KG1 (cell line): ENCODE measurements at places on chromosomes 16 and 17.

- DNase-seq = no peak
These were observed 22.4 kb downstream of the NDEL1 start for GRCh38 chr17:8458128-8458527.

- no peak for DNase-seq
These were observed at the start of gene HOXB13 for GRCh38 chr17:48728232-48729231. Gene HOXB13, minus strand, starts transcription at chr17:48728750. Its CDS starts 157 bp downstream, at chr17:48728593.

- DNase-seq = no peak
These were observed 72.1 kb upstream of the HNF1B start for GRCh38 chr17:37816950-37817349.

DNA sequence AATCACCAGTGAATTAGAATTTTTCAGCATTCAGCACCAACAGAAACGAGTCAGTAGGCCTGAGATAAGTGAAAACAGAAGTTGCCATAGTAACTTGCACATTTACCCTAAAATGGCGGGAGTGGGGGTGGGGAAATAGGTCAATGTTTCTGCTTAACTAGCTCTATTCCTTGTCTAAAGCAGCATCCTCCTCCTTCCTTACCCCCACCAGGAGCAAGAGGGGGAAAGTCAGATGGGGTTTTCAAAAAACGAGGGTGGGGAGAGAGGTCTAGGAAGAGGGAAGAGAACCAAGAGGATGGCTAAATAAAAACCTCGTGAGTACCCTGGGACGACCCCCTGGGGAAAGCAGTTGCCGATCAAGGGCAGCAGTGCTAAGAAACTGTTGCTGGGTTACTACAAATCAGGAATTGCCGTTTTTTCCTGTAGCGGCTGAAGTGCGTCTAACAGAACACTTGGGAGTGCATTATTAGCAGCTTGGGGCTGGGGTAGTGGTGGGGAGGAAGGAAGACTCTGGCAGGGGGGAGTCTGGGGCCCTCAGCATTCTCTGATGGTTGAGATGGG lies 34.4 kb upstream of the MNT start:
- DNase-seq = no peak

DNA sequence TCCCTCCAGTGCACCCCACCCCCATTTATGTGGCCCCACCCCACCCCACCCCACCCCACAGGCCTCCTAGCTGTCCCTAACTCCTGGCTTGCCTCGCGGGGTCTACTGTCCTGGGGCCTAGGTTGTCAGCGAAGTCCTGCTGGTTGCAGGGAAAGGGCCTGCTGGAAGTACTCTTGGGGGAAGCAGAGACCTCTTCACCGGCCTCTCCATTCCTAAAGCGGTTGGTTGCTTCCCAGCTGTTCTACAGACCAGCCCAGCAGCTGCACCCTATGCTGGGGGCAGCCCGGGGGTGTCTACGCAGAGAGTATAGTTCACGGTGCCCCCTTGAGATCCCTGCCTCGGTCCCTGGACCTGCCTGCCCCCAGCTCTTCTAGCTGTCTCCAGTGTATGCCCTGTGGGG lies 56.2 kb downstream of the BAIAP2 start:
- DNase-seq = no peak

- DNase-seq = no peak
These were observed 4.5 kb downstream of the PMP22 start for GRCh38 chr17:15260376-15261257.

DNA sequence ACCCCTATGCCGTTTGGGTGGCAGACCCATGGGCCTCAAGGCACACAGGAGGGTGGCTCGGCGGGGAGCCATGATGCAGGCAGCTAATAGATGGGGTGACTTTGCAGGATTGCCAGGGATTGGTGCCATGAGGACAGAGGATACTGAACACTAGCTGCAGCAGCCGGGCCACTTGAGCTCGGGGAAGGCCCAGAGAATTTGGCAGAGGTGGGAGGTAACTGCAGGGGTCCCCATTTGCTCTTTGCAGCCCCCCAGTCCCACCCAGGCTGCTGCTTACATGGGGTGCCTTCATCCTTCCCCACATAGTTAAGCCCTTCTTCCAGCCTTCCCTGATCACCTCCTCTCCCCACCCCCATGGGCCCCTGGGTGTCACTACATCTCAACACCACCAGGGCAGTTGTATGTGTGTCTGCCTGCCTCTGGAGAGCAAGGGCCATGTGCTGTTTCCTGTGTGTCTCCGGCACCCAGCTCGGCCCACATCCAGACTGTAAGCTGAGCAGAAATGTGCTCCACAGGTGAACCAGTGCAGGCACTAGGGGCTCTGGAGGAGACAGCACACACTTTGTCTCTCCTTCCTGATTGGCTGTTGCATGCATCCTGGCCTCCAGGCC lies 52.0 kb downstream of the SREBF1 start:
- DNase-seq = no peak

DNA sequence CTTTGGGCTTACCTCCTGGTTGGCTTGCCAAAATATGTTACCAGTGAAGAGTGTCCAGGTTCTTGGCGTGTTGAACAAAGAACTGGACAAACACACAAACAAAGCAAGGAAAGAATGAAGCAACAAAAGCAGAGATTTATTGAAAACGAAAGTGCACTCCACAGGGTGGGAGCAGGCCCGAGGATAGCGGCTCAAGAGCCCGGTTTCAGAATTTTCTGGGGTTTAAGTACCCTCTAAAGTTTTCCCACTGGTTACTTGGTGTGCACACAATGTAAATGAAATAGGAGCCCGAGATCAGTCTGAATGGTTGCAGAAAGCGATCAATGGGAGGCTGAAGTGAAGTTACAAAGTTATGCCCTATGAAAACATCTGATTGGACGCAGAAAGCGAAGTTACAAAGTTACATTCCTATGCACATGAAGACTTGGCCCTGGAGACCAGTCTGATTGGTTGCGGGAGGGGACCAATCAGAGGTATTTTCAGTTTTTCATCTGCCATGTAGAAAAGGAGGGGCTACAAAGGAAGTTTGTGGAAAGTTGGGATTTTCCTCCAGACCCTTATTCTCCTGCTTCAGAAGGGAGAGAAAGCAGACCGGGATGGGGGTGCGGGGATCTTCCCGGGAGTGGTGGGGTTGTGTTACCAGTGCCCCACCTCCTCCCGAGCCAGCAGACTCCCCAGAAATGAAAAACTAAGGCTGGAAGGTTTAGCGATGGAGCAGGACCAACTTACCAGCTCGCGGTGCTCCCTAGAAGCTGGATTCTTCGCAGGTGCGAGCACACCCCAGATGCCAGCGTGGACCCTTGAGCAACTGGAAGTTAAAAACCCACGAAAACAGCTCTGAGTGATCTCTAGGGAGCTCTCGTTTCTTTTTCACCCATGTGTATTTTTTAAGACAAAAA lies at the start of gene SLFN12:
Gene SLFN12 (minus strand): TSS at position 325 of the 899 bp plus-strand sequence. CDS start 9,472 bp downstream, outside the sequence.
- DNase-seq = no peak

DNA sequence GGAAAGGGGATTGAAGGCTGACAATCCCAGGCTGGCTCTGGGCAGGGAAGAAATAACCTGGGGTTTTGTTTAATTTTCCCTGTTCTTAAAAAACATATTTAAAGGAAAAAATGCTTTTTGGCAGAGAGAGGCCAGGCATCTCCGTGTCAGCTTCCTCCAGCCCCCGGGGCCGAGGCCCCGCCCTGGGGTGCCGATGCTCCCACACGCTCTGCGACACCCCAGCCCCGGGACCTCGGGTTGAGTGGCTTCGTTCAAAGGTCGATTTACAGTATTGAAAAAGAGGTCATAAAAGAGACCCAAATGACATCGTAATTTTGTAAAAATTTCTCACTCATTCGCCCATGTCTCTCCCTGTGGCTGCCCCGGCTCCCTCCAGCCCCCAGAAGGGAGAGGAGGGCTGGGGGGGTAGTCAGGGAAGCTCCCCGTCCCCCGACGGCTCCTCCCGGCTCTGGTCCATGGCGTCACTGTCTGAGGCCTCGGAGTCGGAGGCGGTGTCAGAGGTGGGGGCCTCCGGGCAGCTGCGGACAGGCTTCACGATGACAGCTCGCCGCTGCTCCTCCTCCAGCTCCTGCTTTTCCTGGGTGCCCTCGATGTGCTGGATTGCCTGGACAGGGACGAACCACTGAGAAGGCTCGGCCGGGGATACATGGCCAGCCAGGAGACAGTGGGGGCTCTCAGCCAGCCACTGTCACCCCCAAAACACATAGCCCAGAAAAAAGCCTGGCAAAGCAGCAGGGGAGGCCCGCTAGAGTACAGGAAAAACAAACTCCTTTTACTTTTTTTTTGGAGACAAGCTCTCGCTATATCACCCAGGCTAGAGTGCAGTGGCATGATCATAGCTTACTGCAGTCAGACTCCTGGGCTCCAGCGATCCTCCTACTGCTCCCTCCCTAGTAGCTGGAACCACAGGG lies 14.9 kb downstream of the TFAP4 start:
- no peak for DNase-seq

DNA sequence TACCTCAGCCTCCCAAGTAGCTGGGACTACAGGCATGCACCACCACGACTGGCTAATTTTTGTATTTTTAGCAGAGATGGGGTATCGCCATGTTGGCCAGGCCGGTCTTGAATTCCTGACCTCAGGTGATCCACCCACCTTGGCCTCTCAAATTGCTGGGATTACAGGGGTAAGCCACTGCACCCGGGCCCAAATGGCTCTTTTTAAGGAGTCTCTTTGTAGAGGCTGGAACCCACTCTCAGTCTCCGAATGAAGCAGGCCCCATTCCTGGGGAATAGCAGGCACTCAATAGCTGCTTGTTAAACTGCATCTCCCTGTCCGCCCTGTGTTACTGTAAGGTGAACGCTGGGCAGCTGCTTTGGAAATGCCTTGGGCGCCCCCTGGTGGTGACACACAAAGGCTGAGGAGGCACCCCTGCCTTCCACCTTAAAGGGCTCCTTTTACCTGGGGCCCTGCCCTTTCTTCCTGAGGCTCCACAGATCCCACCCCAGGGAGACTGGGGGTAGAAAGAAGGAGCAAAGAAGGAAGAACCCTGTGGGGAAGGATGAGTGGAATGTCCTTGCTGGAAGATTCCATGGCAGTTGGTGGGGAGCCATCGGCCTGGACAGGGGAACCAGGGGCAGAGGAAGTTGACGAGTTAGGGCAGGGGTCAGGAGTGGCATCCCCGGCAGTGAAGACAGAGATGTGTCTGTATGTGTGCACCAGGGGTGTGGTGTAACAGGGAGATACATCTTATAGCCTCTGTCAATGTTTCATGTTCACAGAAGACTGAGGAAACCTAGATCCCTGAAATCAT lies 6.1 kb upstream of the SP2 start:
- peak; percentile 35 for DNase-seq

GRCh38 chr17:3197219-3197618 lies at the start of gene OR1A2:
Gene OR1A2, plus strand, starts transcription at chr17:3197519. Its CDS starts 0 bp downstream, at chr17:3197519.
- DNase-seq = no peak

GRCh38 chr17:76408037-76408849 lies 23.8 kb downstream of the SPHK1 start:
- peak; percentile 31 for DNase-seq

DNA sequence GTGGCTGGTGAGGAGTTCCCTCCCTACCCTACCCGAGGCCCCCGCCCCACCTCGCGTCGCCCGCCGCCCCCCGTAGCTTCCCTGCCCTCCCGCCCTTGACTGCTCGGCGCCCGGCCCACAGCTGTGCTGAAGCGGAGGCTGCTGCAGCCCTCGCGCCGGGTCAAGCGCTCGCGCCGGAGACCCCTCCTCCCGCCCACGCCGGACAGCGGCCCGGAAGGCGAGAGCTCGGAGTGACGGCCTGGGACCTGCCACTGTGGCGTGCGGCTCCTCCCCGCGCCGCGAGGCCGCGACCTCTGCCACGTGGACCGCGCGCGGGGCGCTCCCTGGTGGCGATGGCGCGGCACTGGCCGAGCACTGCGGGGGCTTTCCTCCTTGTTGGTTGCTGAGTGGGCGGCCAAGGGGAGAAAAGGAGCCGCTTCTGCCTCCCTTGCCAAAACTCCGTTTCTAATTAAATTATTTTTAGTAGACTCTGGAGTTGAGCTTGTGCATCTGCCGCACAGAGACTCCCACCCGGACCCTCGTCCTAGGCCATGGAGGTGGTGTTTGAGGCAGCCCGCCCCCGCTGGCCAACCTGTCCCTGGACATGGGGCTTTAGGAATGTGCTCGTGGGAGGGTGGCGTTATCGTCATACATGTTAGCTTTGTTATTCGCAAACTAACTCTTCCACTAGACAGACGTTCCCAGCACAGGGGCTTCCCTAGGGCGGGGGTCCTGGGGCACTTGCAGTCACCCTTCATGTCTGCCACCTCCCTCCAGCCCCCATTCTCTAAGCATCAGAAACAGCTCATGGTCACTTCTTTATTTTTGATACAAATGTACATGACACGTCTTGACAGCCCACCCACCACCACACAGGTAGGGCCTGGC lies 4.4 kb downstream of the TP53I13 start:
- DNase-seq = no peak

GRCh38 chr16:68395815-68396214 lies 52.5 kb downstream of the SMPD3 start:
- no peak for DNase-seq

DNA sequence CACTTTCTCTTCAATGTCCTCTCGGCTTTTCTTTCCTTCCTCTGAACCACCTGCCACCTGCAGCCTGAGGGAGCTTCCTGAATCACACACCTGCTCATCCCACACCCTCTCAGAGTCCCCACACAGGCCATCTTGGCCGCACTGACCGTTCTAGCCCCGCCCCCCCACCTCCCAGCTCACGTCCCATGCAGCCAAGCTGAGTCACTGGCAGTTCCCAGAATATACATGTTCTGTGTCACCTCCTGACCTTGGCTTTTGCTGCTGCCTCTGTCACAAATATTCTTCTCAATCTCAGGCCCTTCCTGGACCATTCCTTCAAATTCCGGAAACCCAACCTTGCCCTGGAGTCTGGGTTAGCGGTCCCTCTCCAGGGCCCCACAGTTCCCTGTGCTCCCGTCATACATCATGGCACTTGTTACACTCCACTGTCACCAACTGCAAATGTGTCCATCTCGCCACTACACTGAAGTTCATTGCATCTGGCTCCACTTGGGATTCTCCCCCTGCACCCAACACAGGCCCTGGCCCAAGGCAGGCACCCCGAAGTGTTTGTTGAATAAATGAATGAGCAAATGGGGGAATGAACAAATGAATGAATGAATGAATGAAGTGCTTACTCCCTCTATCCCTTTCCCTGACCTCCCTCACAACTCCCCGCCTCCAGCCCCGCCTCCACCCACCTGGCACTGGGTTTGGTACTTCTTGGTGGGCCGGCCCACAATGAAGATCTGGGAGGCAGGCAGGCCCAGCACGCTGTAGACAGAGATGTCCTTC lies 12.8 kb downstream of the PIMREG start:
- DNase-seq = no peak

DNA sequence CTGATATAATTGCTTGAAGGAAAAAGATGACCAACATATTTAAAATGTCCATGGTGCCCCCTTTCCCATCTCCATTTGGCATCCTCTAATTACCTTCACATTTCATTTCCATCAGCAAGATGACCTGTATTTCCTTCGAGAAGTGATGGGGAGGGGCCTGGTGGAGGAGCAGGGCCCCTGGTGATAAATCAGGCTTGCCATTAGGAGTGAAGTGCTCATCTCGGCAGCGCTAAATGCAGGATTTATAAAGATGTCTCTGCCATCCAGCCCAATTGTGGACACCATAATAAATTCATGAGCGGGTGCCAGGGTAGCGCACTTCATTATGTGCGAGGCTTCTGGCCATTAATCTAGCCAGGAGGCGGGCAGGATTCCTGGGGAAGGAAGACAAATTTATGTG lies 101.5 kb upstream of the IRX6 start:
- DNase-seq = no peak

GRCh38 chr17:10234033-10234432 lies 35.6 kb upstream of the GAS7 start:
- no peak for DNase-seq
